CD14-positive monocyte (primary cell): ENCODE measurements at places on chromosomes 11 and 22.

- DNase-seq: no peak
These were observed 1.5 kb downstream of the THRSP start for GRCh38 chr11:78065203-78065602.

- DNase-seq: no peak
These were observed 49.2 kb upstream of the CABP7 start for GRCh38 chr22:29670626-29671025.

DNA sequence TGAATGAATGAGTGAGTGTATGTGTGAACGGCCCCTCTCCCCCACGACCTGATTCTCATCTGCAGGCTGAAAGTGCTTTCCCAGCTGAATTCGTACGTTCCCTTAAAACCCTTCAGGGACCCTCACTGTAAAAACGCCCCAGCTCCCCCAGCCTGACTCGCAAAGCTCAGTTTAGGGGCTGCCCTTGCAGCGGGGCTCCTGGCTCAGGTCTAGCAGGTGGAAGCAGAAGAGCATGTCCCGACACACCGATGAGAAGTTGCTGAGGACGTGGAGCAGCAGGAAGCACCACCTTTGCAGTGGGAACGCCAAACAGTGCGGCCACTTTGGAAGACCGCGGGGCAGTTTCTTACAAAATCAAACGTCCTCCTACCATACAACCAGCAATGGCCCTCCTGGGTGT lies 3.6 kb upstream of the MRPL23 start:
- no peak for DNase-seq

GRCh38 chr22:34278121-34278520 lies 357.8 kb upstream of the LARGE1 start:
- no peak for DNase-seq

- DNase-seq: peak; percentile 11
These were observed 65.0 kb downstream of the SFI1 start for GRCh38 chr22:31561238-31561887.

DNA sequence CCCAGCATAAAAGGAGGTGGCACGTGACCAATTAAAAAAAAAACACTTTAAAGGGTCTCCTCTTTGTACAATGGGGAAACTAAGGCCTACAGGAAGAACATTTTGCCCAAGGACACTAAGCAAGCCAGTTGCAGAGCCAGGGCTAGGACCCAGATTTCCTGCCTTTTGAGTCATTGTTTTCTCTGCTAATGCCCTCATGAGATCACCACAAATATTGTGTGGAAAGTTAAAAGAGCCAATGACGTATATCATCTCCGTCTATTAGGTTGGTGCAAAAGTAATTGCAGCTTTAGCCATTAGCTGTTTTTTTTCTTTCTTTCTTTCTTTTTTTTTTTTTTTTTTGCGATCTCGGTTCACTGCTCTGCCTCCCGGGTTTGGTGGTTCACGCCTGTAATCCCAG lies 24.1 kb upstream of the LRRC32 start:
- no peak for DNase-seq

GRCh38 chr11:88188932-88189253 lies 13.7 kb upstream of the RAB38 start:
- no peak for DNase-seq

DNA sequence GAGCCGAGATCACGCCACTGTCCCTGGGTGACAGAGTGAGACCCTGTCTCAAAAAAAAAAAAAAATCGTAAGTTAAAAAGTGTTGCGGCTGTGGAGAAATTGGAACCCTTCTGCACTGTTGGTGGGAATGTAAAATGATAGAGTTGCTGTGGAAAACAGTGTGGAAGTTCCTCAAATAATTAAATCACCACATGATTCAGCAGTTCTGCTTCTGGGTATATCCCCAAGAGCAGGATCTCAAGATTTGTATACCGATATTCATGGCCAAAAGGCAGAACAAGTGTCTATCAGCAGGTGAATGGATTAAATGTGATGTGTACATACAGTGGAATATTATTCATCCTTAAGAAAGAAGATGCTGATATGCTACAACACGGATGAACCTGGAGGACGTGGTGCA lies 3.8 kb downstream of the SELENOO start:
- DNase-seq: no peak

DNA sequence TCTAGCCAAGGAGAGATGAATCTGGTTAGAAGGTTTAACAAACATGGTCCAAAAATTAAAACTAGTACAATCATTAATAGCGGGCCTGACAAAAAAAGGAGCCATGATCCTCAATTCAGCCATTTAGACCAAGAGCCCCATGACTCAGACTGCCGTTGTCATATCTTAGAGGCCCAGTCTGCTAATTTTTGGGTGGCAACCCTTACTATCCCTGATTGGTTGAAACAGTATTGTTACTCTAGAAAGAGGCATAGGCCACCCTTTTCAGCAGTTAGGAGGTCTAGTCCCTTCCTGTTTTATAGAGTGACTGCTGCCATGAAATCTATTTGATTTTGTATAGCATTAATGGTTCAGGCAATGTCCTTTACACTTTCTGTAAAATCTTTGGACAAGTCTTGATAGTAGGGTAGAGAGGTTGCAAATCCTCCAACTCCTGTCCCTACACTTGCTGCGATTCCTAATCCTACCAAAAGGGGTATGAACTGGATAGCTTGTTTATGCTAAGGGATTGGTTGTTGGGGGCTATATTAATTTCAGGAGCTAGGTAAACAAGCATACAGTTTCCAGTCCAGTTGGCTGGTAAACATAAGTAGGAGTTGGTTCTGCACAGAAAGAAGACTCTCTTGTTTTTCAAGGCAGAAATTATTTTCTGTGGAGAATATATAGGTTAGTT lies 1056.3 kb upstream of the CNTN5 start:
- DNase-seq: no peak

GRCh38 chr22:20486229-20486628 lies 9.4 kb downstream of the KLHL22 start:
- DNase-seq: no peak

GRCh38 chr22:37197451-37198257 lies 9.6 kb upstream of the C1QTNF6 start:
- no peak for DNase-seq

- no peak for DNase-seq
These were observed 40.1 kb downstream of the DGCR2 start for GRCh38 chr22:19082101-19082500.

GRCh38 chr11:61870541-61871031 lies 20.8 kb downstream of the FADS3 start:
- no peak for DNase-seq

GRCh38 chr11:123678246-123678645 lies 23.8 kb upstream of the SCN3B start:
- DNase-seq: no peak
